CD4-positive, alpha-beta T cell treated with Interleukin-12 subunit alpha and Interleukin-12 subunit beta, for 1 hour (primary cell): ENCODE measurements at places on chromosomes 6 and 20.

- DNase-seq = no peak
These were observed 147.1 kb downstream of the PRL start for GRCh38 chr6:22149501-22150367.

DNA sequence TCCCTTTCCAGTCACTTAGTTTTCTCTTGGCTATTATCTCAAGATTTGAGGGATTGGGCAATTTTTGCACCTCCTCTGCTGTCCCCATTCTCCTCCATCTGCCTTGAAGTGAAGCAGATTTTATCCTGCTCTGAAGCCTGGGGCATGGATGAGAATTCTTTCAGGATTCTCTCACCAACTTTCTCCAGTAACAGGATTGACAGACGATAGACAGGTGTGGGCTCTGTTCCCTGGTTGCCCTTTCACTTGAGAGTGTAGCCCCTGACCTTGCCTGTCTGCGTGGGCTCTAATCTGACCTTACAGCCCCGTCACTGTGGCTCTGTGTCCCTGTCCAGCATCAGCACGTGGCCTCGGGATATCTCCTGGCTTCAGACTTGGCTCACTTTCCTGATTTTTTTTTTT lies 27.1 kb downstream of the CDYL start:
- DNase-seq = no peak

GRCh38 chr6:102995491-102995890 lies 1602.0 kb downstream of the GRIK2 start:
- no peak for DNase-seq

- DNase-seq = no peak
These were observed 272.1 kb upstream of the TAB2 start for GRCh38 chr6:149045404-149045803.

GRCh38 chr6:78268591-78269452 lies 598.5 kb upstream of the IRAK1BP1 start:
- no peak for DNase-seq

DNA sequence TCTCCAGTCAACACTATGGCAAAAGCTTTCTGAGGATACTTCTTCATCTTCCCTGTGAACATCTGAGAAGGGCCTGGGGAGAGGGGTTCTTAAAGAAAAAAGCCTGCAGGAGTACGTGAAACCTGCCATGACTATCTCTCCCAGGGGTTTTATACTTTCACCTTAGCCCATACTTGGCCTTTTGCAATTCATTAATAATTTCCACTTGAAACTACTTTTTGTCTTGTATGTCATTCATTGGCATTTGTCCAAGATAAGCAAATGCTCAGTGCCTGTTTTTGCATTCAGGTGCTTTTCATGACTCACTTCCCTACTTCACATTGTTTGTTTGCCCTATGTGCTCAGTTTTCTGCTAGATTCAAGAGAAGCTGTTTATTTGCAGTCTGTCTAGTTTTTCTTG lies 580.3 kb upstream of the GJE1 start:
- no peak for DNase-seq

GRCh38 chr20:22460231-22460630 lies 124.1 kb downstream of the FOXA2 start:
- DNase-seq = no peak

DNA sequence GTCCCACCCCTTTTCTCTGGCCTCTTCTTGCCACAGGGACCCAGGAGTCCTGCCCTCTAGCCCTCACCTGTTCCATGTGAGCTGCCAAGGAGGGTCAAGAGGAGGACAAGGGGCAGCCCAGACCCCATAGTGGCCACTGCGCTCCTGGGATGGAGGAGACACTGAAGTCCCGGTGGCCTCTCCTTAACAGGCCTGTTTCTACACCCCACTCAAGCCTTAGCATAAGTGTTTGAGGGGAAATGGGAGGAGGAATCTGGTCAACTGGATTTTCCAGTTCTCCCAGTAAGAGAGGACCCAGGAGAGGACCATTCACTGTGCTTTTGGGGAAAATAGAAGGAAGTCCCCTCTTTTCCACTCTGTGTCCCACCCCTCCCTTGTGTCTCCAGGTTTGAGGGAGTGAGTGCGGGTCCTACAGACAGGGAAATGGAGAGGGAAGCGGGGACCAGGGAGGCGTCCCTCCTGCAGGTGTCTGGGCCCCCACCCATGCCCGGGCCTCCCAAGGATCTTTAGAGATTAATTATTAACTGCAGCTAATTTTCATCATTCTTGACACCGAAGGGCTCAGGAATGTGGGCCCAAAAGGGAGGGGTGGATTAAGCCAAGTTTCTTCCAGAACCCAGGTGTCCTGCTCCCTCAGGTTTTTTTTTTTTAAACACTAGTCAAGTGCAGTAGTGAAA lies at the start of gene SFTA2:
SFTA2 (minus strand) TSS at position 202 of the 677 bp plus-strand sequence; CDS start at position 128, 74 bp downstream.
- DNase-seq = no peak

- DNase-seq = no peak
These were observed 645.2 kb downstream of the KIF16B start for GRCh38 chr20:15927893-15928650.

- DNase-seq = no peak
These were observed 10.7 kb upstream of the EDN1 start for GRCh38 chr6:12279322-12280091.
